Stimulated activated CD4-positive, alpha-beta T cell treated with anti-CD3 and anti-CD28 coated beads, Interleukin-1b, Interleukin-23, amount 100 ng/mL, for 24 hours (primary cell): ENCODE measurements at places on chromosomes 3 and 15.

- DNase-seq, result no peak
Measured at GRCh38 chr3:110519071-110519470, 552.5 kb upstream of the NECTIN3 start.

DNA sequence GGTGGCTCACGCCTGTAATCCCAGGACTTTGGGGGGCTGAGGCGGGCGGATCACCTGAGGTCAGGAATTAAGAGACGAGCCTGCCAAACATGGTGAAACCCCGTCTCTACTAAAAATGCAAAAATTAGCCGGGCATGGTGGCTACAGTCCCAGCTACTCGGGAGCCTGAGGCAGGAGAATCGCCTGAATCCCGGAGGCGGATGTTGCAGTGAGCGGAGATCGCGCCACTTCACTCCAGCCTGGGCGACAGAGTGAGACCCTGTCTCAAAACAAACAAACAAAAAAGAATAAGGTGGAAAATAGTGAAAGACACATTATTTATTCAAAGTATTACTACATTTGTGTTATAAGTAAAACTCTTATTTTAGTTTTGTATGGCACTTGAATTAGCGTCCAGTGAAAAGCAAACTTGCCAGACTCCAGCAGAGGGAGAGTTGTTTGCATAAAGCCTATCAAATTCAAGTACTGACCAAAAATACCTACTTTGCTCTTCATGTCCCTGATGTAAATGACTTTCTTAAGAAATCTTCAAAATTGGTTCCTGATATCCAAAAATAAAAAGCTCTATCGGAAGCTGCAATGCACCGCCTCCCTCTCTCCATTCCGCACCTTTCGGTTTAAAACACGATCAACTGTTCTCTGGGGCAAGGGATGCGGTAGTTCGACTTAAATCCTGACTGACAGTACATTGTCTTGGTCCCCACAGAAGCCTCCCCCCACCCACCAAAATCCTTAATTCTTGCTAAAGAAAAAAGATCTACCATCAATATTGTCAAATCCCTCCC is 1.2 kb downstream of the TRPM7 start:
- no peak for DNase-seq

- no peak for DNase-seq
Measured at GRCh38 chr3:86800116-86800515, 190.8 kb downstream of the VGLL3 start.

GRCh38 chr3:51943451-51944391 is 1.6 kb downstream of the PARP3 start:
- DNase-seq, result no peak
